ENCODE measurements at places on chromosomes 2 and 18. TPM values are rescaled to one million over a fixed set of nuclear protein-coding genes. Genes with fewer than 3 reads are reported as not detected.

The FBLN7 gene
- polyA plus RNA-seq, result 8.5 TPM

DNA sequence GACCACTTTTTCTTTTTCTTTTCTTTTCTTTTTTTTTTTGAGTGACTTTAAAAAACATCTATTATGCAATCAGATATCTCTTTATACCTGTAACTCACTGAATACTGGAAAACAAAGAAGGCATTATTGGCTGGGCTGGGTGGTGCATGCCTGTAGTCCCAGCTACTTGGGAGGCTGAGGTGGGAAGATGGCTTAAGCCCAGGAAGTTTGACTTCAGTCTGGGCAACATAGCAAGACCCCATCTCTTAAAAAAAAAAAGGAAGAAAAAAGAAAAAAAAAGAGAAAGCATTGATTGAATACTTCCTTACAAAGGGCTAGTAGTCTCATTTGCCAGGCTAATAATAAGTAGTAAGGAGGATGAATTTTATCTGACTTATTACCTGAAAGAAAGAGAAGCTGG lies 2.7 kb upstream of the MTCL1 start:
- no peak for DNase-seq

GRCh38 chr2:33372940-33373553 lies 103.4 kb upstream of the RASGRP3 start:
- DNase-seq, result no peak

- DNase-seq, result peak; percentile 29
Observed at GRCh38 chr2:187991389-187991788, 300.3 kb upstream of the GULP1 start.

DNA sequence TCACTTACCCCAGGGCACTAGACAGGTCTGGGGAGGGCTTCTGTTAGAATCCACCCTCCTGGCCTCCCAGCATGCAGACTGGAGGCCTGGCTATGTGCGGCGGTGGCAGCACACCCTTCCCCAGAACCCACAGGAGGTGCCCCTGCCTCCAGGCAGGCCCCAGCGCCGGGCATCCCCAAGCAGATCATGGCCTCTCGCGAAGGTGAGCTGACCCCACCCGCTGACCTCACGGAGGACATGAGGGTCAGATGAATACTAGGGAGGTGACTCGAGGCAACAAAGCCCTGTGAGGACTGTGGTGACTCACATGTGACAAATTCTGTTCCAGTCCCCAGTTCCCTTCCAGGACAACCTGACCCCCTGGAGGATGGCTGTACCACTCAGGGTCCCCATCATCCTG lies 1.9 kb downstream of the MAB21L4 start:
- DNase-seq, result no peak

- DNase-seq, result no peak
Observed at GRCh38 chr2:7417845-7418742, 500.9 kb downstream of the RNF144A start.

The G6PC2 gene
- not detected for polyA plus RNA-seq

GRCh38 chr18:5756823-5757222 lies 138.5 kb downstream of the TMEM200C start:
- DNase-seq, result no peak

The ZNF385B gene
- polyA plus RNA-seq, result 7.9 TPM

The LTBP1 gene
- 43.3 TPM for polyA plus RNA-seq

The PRKAG3 gene
- 44.4 TPM for polyA plus RNA-seq

DNA sequence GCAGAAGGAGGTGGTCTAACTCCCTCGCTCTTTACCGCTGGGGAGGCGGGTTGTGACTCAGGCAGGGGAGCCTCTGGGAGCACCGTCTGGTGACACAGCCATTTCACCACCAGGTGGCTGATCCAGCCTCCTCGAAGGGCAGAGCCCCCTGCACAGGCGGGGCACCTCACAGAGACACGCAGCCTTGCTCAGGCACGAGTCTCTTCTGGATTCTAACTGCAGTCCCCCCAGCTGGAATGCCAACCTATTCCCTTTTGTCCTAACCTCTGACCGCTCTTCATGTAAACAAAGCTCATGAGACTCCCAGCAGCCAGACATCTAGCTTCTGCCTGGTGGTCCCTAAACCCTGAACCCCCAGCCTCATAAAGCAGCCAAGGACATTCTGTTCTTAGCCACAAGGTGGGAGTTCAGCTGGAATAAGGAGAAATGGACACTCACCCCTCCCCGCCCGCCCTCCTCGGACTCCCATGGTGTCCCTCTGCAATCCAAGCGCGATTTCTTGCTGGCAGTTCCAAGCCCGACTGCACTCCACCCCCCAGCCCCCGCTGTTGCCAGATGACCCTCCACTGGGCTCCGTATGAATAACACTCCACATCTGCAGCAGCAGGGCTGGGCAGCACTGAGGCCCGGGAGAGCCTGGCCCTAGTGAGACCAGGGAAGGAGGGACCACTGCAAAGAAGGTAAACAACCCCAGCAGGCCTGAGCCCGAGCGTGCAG lies 84.3 kb downstream of the TNS1 start:
- no peak for DNase-seq

- DNase-seq, result no peak
Observed at GRCh38 chr2:53672881-53673522, 94.6 kb upstream of the CHAC2 start.

- no peak for DNase-seq
Observed at GRCh38 chr2:161533218-161533617, 91.0 kb upstream of the SLC4A10 start.

The UGT1A4 gene
- polyA plus RNA-seq, result not detected

DNA sequence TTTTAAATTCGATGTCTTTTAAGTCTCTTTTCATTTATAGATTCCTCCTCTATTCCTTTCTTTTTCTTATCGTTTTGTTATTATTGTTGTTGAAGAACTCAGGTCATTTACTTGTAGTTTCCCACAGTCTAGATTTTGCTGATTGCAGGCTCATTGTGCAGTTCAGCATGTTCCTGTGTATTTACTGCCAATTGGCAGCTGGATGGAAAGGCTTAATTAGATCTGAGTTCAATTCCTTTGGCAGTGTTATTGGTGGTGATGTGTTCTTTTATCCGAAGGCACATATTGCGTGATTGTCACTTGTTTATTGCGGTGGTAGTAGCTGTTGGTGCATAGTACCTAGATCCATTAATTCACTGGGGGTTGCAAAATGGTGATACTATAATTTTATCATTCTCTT lies 180.7 kb downstream of the BABAM2 start:
- no peak for DNase-seq

DNA sequence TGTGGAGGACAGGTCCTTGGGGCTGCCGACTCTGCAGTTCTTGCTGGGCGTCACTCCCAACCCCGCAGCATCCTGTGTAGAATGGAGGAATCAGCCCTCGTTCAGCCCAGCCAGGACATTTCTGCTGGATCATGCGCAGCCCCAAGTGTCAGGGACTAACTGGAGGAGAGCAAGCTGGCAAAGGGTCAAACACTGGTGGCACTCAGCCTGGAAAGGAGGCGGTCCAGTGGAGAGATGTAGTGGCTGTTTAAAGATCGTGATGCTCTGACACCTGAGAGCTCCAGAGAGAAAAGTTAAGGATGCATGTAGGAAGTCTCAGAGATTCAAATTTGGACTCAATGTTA lies 63.6 kb upstream of the SH3RF3 start:
- no peak for DNase-seq

The SIX3 gene
- not detected for polyA plus RNA-seq

- no peak for DNase-seq
Observed at GRCh38 chr2:210527286-210527685, 29.1 kb upstream of the CPS1 start.

The FMNL2 gene
- 20.4 TPM for polyA plus RNA-seq

GRCh38 chr2:33511141-33511540 lies 34.7 kb downstream of the RASGRP3 start:
- DNase-seq, result no peak

The KCNS3 gene
- 5.5 TPM for polyA plus RNA-seq

The TRAPPC8 gene
- 30.9 TPM for polyA plus RNA-seq

- no peak for DNase-seq
Observed at GRCh38 chr2:88950010-88950409, 258.5 kb downstream of the RPIA start.

DNA sequence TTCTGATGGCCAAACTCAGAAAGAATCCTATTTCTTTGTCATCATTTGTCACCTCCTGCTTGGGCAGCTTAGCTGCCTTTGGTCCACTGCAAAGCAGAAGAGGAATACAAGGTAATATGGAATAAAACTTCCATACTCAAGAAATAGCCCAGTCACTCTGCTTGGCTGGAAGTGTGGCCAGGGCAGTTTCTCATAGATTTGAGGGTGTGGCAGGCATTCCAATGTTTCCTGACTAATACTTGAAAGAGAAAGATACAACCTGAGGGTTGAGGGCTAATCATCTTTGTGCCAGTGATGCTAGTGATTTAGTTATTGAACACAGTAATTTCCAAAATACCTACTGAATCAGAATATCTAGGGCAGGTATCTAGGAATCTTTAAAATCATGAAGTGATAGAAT lies 83.1 kb downstream of the FAM161A start:
- no peak for DNase-seq

The GPR39 gene
- polyA plus RNA-seq, result 0.13 TPM

- peak; percentile 14 for DNase-seq
Observed at GRCh38 chr2:200861617-200862155, 2.8 kb downstream of the CLK1 start.

Measured in hindlimb muscle (tissue), 1 donor.